ENCODE measurements at places on chromosomes 11 and 22.

DNA sequence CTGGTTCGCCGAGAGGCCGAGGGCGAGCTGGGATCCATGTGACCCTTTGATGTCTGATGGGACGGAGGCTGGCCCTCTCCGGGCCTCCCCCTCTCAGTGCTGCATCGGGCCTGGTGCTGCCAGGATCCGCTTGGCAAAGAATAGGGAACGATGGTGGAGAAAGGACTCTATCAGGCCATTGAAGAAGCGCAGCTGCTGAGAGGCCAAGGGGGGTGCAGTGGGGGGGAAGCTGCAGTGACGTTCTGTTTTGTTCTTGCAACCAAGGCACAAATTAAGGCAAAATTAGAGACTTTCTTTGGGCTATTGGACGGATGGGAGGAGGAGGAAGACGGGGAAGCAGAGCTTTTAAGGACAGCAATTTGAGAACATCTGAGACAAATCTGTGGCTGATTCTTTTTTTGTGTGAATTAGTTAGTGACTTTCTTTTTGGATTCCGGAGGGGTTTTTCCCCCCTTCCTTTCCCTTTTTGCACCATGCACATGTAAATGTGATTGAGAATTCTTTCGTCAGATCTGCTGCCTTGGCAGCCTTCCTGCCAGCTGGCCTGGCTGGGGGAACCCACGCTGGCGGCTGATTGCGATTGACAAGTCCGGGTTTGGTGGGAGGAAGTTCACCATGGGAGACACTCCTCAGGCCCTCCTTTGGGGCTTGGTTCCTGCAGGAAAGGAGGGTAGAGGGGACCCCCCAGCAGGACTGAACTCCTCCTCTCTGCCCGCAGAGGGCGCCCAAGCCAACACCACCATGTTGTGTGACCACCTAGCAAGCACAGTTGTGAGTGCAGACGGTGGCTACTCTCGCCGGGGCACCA lies 214.6 kb downstream of the NTM start:
- no peak for DNase-seq

- DNase-seq: no peak
Observed at GRCh38 chr11:110428956-110429730, 605 bp upstream of the FDX1 start.

- DNase-seq: no peak
Observed at GRCh38 chr22:44828193-44828592, 75.8 kb downstream of the ARHGAP8 start.

GRCh38 chr11:122756417-122756816 lies 81.9 kb upstream of the CRTAM start:
- no peak for DNase-seq

- DNase-seq: no peak
Observed at GRCh38 chr11:32059686-32060462, 31.0 kb upstream of the RCN1 start.

DNA sequence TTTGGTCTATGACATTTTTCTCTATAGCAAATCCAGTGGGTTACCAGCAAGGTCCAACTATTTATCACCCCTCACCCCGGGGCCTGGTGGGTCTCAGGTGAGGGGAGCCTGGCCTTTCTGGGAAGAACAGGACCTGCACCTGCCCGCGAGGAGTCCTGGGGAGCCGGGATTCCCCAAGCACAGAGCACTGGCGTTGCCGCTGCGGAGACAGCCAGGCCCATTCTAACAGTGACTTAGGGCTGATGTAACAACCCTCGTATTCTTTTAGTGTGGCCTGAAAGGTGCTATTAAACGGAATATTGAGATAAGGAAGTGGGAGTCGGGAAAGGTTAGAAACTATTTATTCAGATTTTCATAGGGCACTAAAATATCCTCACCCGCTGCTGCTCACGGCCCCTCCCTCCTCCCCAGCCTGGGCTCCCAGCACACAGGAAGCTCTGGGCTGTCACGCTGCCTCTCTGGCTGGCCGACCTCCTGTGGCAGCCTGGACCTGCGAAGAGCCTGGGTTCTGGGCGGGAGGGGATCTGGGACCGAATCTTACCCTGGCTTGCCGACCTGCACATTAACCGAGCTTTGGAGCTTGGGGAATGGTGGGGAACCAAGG lies 141.2 kb downstream of the MIAT start:
- DNase-seq: no peak

DNA sequence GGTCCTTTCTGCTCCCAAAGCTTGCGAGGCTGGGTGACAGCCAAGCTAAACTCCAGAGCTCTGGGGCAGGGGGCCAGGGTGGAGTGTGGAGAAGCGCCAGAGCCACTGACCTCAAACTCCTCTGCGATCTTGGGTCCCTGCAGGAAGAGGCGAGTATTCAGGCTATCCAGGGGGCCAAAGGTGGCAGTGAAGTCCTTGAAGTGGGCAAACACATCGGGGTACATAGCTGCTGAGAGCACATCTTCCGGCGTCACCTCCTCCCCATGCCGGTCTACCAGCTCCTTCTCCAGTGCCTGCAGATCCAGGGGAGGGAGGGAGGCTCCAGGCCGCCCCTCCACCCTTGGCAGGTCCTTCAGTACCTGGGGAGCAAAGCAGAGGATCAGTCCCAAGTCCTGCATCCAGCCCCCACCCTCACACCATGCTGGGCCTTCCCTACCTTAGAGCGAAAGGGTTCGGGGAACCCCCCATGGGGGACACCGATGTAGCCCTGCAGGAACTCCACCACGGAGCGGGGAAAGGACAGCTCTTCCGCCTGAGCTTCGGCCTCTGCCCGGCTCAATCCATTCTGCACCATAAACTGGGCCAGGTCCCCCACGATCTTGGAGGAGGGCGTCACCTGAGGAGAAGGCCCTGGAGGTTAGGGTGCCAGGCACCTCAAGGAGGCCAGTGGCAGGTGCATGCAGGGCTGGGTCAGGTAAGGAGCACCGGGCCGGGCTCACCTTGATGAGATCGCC lies 6.4 kb downstream of the RCE1 start:
- DNase-seq: no peak

GRCh38 chr11:94834911-94835593 lies 66.9 kb downstream of the AMOTL1 start:
- DNase-seq: no peak

GRCh38 chr22:28141614-28142013 lies 222.6 kb upstream of the PITPNB start:
- peak; percentile 53 for DNase-seq

GRCh38 chr11:78973876-78974275 lies 399.2 kb upstream of the NARS2 start:
- no peak for DNase-seq

GRCh38 chr11:86702220-86702983 lies 30.0 kb upstream of the ME3 start:
- DNase-seq: no peak

DNA sequence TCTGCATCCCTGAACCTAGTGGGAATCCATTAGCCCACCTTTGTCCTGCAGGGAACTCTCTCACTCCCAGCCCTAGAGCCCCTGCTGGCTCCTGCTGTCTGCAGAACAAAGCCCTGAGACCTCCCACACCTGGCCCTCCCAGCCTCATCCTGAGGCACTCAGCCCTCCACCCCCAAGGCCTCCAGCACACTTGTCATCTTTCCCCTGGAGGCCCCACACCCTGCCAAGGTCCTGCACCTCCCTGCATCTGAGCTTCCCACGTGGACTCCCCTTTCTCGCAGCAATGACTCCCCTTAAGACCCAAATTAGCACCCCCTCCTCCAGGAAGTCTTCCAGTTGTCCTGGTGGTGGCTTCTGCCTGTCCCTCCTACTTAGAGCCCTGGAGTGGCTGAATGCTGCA lies 42.3 kb upstream of the LINC01488 start:
- DNase-seq: no peak

DNA sequence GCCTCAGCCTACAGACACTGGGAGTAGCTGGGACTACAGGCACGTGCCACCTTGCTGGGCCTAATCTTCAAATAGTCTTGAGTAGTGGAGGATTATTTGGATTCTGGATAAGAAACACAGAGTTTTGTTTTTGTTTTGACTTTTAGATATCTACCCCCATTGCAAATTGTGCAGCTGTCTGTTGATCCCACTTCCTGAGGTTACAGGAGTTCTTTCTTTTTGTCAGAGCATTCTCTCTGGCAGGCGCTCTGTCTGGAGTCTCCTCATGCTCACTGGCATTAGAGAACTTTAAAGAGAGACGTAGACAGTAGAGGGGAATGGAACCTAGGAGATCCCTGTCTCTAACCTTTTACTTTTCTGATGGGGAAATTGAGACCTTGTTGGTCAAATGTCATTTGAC lies 7.8 kb upstream of the ADAMTS8 start:
- DNase-seq: peak; percentile 62

GRCh38 chr11:66843776-66844495 lies 695 bp downstream of the RCE1 start:
- no peak for DNase-seq

DNA sequence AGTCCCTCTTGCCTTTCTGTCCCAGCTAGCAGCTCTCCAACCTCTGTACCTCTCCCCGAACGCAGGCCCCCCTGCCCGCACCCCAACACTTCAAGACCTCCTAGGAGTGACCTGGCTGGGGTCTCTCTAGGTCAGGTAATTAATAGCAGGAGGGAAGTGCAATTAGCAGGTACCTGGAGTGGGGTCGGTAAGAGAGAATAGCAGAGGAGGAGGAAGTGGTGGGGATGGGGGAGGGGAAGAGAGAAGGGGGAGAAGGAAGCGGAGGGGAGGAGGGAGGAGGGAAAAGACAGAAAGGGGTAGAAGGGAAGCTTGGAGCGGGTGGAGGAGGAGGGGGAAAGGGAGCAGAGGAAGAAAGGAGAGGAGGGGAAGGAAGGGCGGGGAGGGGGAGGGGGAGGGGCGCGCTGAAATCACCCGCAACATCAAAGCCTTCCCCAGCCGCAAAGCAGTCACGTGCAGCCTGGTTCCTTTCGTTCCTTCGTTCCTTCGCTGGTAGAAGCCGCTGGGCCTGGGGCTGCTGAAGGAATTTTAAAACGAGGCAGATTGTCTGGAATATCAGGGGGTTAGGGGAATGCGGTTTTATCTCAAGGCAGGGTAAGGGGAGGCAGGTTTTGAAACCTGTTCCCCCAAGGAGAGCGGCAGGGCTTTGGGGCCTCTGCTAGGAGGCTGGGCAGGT lies 29.3 kb upstream of the TCF20 start:
- DNase-seq: no peak

DNA sequence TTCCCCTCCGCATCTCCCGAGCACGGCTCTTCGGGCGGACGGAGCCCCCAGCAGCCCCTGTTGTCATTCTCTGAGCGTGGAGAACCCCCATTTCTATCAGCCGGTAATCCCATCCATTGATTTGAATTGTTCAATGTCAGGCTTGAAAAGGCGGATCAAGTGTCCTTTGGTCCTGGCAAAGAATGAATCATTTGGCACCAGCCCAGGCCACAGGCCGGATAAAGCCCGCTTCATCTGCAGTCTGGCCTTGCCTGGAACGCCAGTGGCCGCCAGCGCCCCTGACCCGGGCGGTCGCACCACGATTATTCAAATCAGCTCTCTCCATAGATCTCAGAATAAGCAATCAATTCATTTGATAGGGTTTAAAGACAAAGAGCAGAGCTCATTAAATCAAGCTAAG lies 188.9 kb downstream of the BRD1 start:
- DNase-seq: peak; percentile 69

- DNase-seq: no peak
Observed at GRCh38 chr22:46619830-46620501, at the start of gene GRAMD4. GRAMD4 (plus strand) TSS chr22:46620386; CDS start chr22:46626800, 6,414 bp downstream.

DNA sequence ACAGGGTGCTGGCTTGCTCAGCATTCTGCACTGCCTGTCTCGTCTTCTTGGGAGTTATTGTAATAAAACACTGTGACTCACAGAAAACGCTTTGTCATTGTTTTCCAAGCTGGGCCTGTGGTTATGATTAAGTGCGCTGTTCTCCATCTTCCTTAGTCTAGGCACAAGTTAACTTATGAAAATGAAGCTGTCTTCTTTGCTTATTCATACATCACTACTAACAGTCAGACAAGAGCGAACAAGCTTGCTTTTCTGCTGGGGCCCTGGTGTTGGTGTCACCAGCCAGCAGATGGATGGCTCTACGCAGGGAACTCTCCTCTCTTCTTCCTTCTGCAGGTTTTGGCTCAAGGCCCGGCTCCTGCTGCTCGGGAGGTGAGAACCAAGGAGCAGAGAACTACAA lies 380.1 kb upstream of the SYN3 start:
- peak; percentile 65 for DNase-seq

- no peak for DNase-seq
Observed at GRCh38 chr11:126495281-126496220, 140.1 kb downstream of the ST3GAL4 start.

- DNase-seq: peak; percentile 19
Observed at GRCh38 chr11:131661132-131661531, 290.7 kb downstream of the NTM start.

- DNase-seq: no peak
Observed at GRCh38 chr22:45324311-45324711, 14.6 kb downstream of the FAM118A start.

DNA sequence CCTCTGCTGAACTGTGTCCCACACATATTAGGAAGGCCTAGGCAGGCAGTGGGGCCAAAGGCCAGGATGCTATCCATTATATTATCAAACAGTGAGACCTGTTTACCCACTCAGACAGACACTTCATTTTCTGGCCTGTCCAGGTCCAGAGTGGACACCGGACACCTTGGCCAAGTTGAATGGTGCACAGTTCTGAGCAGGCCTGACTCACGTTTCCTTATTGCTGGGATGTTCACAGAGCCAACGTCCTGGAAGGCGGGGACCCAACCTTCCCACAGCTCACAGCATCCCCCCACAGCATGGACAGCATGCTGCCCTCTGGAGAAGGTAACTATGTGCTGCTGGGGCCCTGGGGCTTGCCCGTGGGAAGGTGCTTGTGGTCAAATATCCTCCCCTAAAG lies 86.6 kb downstream of the BTBD10 start:
- no peak for DNase-seq

- DNase-seq: no peak
Observed at GRCh38 chr11:22415476-22415875, 77.3 kb downstream of the SLC17A6 start.

DNA sequence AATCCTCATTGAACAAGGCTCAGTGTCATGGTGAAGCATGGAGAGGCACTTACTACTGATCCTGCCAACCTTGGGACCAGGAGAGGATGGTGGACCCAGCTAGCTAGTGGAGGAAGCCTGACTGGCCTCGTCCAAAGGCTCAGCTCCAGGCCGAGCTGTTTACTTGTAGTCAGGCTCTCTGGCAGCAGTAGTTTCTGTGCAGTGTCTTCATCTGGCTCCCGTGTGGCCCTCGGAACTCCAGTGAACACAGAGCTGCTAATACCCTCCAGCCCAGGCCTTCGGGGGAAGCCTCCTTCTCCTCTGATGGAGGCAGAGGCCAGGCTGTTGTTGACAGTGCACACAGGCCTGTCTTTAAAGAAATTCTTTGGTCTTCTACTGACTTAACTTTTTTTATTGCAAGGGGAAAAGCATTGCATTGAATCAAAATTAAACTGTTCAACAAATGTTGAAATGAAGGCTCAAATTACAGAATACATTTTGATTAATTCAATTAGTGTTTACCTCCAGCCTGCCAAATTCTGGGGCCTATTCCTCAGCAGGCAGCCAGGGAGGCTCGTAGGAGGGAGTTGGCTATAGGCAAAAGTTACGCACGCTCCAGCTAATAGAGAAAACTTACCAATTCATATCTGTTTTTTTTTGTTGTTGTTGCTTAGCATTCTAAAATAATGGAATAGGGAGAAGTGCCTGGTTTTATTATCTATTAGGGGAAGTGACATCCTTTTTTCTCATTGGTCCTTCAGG lies 18.8 kb downstream of the PPFIBP2 start:
- DNase-seq: no peak
